ENCODE measurements at places on chromosomes 6 and 20. TPM values are rescaled to one million over a fixed set of nuclear protein-coding genes. Genes with fewer than 3 reads are reported as not detected.

The SLC32A1 gene
- total RNA-seq: not detected

The TREM1 gene
- total RNA-seq: not detected

The TFAP2A gene
- total RNA-seq: not detected

The RPS6KA2 gene
- 12.7 TPM for total RNA-seq

The VNN1 gene
- not detected for total RNA-seq

The FAM217A gene
- total RNA-seq: not detected

The KCNK5 gene
- 30.1 TPM for total RNA-seq

The TMEM244 gene
- not detected for total RNA-seq

The GSTA2 gene
- total RNA-seq: not detected

The PERP gene
- 28.5 TPM for total RNA-seq

The CBLN4 gene
- total RNA-seq: not detected

The PTGIS gene
- 14.3 TPM for total RNA-seq

The CD40 gene
- 8.8 TPM for total RNA-seq

The THBS2 gene
- 13.3 TPM for total RNA-seq

The BPIFB2 gene
- total RNA-seq: not detected

The DNPH1 gene
- total RNA-seq: 85.3 TPM

The KHDC3L gene
- 0.87 TPM for total RNA-seq

The FOXC1 gene
- 3.7 TPM for total RNA-seq

The AVP gene
- total RNA-seq: not detected

The WFDC2 gene
- total RNA-seq: 16.5 TPM

The CNR1 gene
- total RNA-seq: 6.0 TPM

The MYLK2 gene
- 0.21 TPM for total RNA-seq

The UBD gene
- total RNA-seq: not detected

The OR2J3 gene
- not detected for total RNA-seq

The ANKEF1 gene
- total RNA-seq: 5.2 TPM

The TCP1 gene
- 375 TPM for total RNA-seq

The TMEM181 gene
- 14.5 TPM for total RNA-seq

All from H7 (cell line).